IMR-90 (cell line): ENCODE measurements at places on chromosomes 3 and 15. TPM values are rescaled to one million over a fixed set of nuclear protein-coding genes. Genes with fewer than 3 reads are reported as not detected.

COX5A gene
- 24.7 and 39.8 TPM in 2 replicates for total RNA-seq

CCDC54 gene
- total RNA-seq = not detected in 2 replicates

- peak; percentile 81 for DNase-seq
These were observed 1.2 kb upstream of the LMCD1 start for GRCh38 chr3:8500319-8500988.

DNA sequence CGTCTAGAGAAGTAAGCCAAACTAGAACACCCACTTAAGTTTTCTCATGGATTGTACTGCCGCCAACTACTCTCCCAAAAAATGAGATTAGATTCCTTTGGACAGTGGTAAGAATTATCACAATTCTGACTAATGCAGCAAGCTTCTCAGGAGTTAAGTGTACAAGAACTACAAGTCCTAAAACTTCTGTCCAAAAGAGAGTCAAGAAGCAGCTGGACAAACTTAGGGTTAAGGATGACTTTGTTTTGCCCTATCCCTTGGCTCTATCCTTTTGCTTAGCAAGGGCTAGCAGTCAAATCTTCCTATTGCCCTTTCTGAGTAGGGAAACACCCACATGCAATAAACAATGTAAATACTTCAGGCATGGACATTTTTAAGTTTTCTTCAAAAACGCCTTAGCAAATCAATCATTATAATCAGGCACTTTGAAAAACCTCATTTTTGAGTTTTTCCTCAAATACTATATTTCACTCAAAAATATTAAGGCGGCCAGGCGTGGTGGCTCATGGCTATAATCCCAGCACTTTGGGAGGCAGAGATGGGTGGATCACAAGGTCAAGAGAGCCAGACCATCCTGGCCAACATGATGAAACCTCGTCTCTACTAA, 19.5 kb downstream of the RAF1 start:
- DNase-seq = peak; percentile 82

GRCh38 chr3:95474338-95474737, 1340.1 kb upstream of the EPHA6 start:
- DNase-seq = no peak

RTF1 gene
- 15.1 and 17.8 TPM in 2 replicates for total RNA-seq

PLA2G4D gene
- not detected in 2 replicates for total RNA-seq

DNA sequence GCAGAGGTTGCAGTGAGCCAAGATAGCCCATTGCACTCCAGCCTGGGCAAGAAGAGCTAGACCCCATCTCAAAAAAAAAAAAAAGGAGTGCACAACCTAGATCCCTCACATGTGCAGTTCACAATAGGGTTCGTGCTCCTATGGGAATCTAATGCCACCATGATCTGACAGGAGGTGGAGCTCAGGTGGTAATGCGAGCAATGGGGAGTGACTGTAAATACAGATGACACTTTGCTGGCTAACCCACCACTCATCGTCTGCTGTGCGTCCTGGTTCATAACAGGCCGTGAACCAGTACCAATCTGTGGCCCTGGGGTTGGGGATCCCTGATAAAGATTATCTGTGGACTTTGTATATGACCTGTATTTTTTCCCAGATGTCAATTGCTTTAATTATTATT, 16.7 kb downstream of the USP8 start:
- no peak for DNase-seq

- DNase-seq = no peak
These were observed 12.1 kb upstream of the APBA2 start for GRCh38 chr15:28873585-28874190.

KLHL6 gene
- total RNA-seq = not detected in 2 replicates

- no peak for DNase-seq
These were observed 288.1 kb upstream of the GPR149 start for GRCh38 chr3:154718053-154718452.

- DNase-seq = no peak
These were observed 165.8 kb upstream of the KCNMB2 start for GRCh38 chr3:178370387-178370786.

DAZL gene
- not detected in 2 replicates for total RNA-seq

- DNase-seq = peak; percentile 86
These were observed 67.4 kb downstream of the CSNK1G1 start for GRCh38 chr15:64288577-64288976.

- DNase-seq = no peak
These were observed 159.2 kb upstream of the SLC24A5 start for GRCh38 chr15:47961401-47962090.

DNA sequence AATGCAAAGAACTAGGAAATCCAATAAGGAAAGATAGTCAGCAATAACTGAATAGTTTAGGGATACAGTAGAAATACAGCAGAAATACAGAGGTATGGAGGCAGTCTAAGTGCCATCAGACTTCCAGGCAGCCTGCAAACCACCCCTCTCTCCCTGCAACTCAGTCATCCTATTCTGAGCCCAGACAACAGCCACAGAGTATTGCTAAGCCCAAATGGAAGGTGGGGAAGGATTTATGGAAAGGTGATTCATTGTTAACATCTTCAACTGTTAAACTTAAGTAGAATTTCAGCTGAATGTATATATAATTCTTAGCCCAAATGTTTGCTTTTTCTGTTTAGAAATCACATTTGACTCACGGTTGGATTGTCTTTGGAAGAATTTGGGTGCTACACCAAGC, 300.4 kb downstream of the RBMS3 start:
- DNase-seq = peak; percentile 72

DNA sequence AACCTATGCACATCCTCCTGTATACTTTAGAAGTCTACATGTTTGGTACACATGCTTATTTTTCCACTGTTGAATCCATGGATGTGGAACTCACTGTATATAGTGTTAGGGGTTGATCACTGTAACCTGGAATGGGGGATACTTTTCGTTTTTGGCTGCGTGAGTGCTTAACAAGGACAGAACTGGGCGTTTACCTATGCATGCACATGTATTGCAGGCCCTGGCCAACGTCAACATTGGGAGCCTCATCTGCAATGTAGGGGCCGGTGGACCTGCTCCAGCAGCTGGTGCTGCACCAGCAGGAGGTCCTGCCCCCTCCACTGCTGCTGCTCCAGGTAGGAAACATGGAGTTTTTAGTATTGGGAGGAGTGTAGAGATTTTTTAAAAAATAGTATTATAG, 2.3 kb downstream of the RPLP1 start:
- no peak for DNase-seq

- no peak for DNase-seq
These were observed 179.5 kb upstream of the CD96 start for GRCh38 chr3:111362381-111363009.
